ENCODE measurements at places on chromosomes 5 and 9.

GRCh38 chr9:113828221-113828620, 47.9 kb upstream of the ZNF618 start:
- DNase-seq = no peak

DNA sequence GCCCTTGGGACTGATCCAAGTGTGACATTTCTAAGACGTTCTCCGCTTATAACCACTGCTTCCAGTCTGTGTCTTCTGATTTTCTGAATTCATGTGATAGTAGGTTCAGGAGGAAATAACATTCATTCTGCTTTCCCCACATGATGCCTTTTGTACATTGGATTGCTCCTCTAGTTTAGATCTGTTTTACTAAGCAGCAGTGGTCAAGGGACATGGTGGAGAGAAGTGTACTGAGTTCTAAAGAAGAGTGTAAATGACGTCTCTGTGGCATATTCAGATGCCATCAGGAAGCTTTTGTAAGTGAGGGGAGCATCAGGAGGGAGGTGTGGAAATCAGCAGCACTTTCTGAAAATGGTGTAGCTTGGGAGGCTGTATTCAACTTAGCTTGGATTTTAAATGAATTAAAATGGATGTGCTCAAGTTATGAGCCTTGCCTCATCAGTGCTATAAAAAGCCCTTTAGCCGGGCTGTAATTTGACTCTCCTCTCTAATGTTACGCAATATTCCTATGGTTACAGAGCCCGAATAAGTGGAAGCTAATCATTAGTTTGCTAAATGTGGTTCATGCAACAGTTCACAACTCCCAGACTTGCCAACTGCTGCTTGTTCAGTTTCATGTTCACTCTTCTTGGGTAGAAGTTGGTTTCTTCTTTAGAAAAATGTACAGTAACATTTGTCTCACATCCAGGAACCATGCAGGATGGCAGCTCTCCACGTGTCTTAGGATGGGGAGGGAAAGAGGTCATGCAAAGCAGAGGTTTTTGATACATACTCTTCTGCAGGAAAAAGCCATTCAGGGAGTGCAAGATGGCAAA, 281.3 kb downstream of the ARHGAP26 start:
- peak; percentile 59 for DNase-seq

- no peak for DNase-seq
Observed at GRCh38 chr9:116697887-116698286, 10.8 kb downstream of the TRIM32 start.

GRCh38 chr9:133107245-133107722, 13.8 kb downstream of the RALGDS start:
- no peak for DNase-seq

DNA sequence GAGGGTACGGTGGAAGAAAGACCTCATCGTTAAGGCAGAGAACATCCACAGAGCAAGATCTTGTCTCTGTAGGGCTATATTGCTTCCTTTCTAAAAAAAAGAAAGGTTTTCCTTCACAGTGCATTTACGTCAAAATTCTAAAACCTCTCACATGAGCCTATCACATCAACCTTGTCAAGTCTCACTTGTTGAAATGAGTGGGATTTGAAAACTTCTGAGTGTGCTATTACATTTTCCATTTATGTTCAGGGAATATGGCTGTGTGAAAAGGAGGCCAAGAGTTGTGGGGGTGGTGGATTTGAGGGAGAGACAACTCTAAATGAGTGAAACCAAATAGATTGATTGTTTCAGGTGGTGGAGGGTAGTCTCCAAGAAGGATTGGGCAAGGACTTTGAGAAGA, 147.1 kb upstream of the MPDZ start:
- no peak for DNase-seq

- DNase-seq = no peak
Observed at GRCh38 chr5:168404365-168404764, 81.9 kb upstream of the RARS1 start.

DNA sequence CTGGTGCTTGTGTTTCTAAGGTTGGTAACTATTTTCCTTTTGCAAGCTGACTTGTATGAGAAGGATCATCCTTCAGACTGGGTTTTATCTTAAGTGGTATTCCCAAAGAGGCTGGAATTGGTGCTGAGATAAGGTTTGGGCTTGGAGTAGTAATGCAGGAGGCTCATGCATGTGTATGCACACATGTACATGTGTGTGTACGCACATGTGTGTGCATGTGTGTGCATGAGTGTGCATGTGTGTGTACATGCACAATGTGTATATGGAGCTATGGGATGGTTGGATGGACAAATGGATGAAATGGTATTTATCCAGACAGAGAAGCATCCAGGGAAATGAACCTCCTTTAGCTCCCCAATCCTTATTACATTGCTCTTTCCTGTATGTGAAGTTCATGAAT, 142.6 kb downstream of the CARTPT start:
- DNase-seq = no peak

GRCh38 chr9:134494273-134494815, 147.3 kb upstream of the COL5A1 start:
- DNase-seq = no peak

GRCh38 chr5:158880483-158881001, 219.2 kb downstream of the EBF1 start:
- no peak for DNase-seq

DNA sequence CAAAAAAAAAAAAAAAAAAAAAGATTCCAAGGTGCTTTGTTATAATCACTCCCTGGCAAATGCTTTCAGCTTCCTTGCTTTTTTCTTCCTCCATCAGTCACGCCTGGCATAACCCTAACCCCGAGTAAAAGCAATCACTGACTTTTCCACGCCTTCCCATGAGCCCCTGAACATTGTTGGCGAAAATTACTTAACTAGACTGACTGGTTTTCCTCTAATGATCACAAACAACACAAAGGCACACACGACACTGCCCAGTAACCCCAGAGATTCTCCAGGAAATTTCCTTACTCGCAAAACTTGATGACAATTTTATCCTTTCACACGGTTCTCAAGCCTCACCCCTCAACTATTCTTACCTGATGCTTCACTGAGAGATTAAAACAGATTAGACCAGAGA, 11.4 kb upstream of the PTGR1 start:
- no peak for DNase-seq
